Uterus (tissue), 4 donors: ENCODE measurements at places on chromosomes 4 and X.

- DNase-seq: no peak
These were observed 1.2 kb upstream of the XK start for GRCh38 chrX:37684426-37684825.

- no peak for DNase-seq
These were observed 150.6 kb downstream of the POU3F4 start for GRCh38 chrX:83658731-83659130.

DNA sequence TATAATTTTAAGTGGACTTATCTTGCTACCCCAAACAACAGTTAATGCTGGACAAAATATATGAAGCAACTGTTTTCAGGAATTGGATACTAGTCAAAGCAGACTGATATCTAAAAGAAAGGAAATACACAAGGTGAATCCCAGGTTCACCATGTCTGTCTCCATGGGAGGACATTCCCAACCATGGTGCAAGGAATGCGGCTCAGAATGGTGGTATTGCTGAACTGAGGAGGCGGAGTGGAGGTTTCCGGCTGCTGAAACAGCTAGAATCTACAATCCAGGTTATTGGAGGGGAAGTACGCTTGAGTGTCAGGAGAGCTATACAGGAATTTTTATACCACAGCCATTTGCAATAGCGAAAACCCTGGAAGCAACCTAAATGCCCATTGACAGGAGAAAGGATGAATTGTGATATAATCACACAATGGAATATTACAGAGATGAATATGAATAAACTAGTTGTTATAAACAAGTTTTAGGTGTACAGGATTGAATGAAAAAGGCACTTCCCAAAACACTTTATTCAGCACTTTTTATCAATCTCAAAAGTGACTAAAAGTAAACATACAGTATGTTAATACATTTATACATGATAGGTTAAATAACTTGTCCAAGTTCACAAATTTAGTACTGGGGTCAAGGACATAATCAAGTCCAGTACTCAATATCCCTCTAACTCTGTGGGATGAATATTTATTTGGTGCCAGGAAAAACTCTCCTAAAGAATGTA is 9.0 kb downstream of the HMGB2 start:
- DNase-seq: no peak

- DNase-seq: no peak
These were observed 13.6 kb downstream of the ACSL1 start for GRCh38 chr4:184812199-184812542.

- DNase-seq: no peak
These were observed 168.0 kb downstream of the SOWAHB start for GRCh38 chr4:76729980-76730379.

DNA sequence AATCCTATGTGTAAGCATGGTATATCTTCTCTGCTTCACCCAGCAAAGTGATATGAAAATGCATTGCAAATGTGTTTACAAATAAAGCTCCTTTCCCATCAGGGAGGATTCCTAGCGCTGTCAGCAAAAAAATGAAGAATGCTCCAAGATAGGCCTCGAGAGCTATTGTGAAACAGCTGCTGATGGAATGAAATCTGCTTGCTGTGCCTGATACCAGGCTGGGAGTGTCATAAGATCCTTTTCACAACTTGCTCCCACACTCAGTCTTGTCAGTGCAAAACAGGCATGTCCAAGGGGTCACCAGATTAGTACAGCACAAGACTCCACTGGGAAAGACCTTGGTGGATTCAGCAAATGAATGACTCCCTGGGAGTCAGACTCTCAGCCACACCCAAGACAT is 34.1 kb downstream of the HNRNPH2 start:
- no peak for DNase-seq

DNA sequence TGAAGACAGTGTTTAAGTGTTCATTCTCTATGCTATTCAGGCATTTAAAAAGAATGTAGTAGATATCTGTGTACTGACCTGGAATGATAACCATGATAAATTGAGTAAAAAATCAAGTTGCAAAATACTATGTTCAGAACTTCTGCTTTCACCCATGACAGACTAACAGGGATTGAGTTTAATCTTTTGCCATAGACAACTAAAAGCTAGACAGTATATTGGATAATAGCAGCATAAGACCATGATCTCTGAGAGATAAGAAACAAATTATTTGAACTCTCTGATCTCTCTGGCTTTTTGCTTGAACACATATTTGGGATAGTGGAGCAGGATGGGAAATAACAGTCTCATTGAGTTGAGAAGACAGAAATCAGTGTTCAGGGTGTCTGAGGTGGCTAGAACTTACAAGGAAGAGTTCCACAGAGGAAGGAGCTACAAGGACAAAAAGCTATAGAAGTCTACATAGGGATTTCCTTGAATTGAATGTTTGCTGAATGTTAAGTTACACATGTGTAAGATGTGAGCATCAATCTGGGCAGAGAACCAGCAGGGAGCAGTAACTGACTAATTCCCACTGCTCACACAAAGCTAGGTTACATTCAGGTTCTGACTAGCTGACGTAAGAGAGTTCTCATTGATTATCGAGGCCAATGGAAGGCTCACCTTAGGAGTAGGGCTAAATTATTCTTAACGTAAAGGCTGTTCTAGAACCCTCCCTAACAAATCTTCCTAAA is 60.4 kb downstream of the SLC30A9 start:
- DNase-seq: no peak
